NCI-H510A (cell line): ENCODE measurements at places on chromosomes 7 and 10.

- DNase-seq = no peak
Measured at GRCh38 chr7:139991269-139991666, 71.5 kb downstream of the PARP12 start.

- no peak for DNase-seq
Measured at GRCh38 chr7:140734096-140734495, 37.6 kb downstream of the NDUFB2 start.

GRCh38 chr10:51090190-51090589 is 15.9 kb downstream of the PRKG1 start:
- DNase-seq = no peak

- DNase-seq = no peak
Measured at GRCh38 chr10:52768001-52768532, 4.5 kb downstream of the MBL2 start.

- no peak for DNase-seq
Measured at GRCh38 chr10:326350-326749, 191.1 kb downstream of the ZMYND11 start.
